T-cell (primary cell): ENCODE measurements at places on chromosomes 16 and 17.
A peak's percentile ranks its signal among the peaks of the same experiment; 100 is the strongest.

DNA sequence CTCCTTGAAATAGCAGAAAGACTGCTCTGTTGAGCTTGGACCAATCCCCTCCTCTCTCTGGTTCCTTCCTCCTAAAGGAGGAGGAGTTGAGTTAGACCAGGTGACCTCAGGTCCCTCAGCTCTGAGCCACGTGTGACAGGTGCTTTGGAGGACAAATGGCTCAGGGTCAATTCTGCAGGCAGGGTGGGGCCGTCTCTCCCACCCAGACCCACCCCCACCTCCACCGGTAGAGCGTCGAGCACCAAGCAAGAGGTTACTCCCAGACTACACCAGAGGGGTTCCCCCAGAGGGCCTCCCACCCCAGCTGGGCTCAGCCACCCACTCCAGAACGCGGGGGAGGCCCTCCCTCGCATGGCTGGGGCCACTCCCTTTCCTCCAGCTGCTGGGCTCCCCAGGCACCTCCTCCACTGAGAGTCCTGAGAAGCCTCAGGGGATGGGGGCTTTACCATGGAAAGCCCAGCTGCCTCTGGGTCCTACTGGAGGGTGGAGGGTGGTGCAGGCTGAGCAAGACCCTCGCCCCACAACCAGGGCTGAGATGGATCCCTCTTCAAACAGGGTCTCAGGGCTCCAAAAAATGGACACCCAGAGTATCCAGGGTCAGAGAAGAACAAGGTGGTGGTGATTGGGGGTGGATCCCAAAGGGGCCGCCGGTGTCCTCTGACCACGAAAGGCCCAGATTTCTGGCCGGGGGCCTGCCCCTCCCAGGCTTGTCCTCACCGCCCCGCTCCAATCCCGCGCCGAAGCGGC is 7.6 kb downstream of the MYO1C start:
- peaks cover 6% of the 10 kb centered on the region for H3K27me3 ChIP-seq
- H3K27ac ChIP-seq, result peak overlapping the region; percentile 56
- H3K4me3 ChIP-seq, result peak overlapping the region; percentile 40
- DNase-seq, result peak; percentile 40
- peaks cover 12% of the 10 kb centered on the region for H3K4me1 ChIP-seq

- H3K4me3 ChIP-seq, result no peak overlapping the region
- DNase-seq, result no peak
- no peak overlapping the region for H3K27ac ChIP-seq
- H3K4me1 ChIP-seq, result no peaks in the 10 kb centered on the region
- no peaks in the 10 kb centered on the region for H3K36me3 ChIP-seq
- no peaks in the 10 kb centered on the region for H3K27me3 ChIP-seq
Measured at GRCh38 chr16:48864055-48864454, 254.1 kb upstream of the N4BP1 start.

- H3K4me3 ChIP-seq, result no peak overlapping the region
- DNase-seq, result no peak
- H3K36me3 ChIP-seq, result no peaks in the 10 kb centered on the region
- no peak overlapping the region for H3K27ac ChIP-seq
- H3K27me3 ChIP-seq, result peaks cover 25% of the 10 kb centered on the region
Measured at GRCh38 chr17:74334393-74335039, 8.5 kb downstream of the KIF19 start.

- H3K4me3 ChIP-seq, result no peak overlapping the region
- no peaks in the 10 kb centered on the region for H3K4me1 ChIP-seq
- H3K27me3 ChIP-seq, result no peaks in the 10 kb centered on the region
- no peak overlapping the region for H3K27ac ChIP-seq
Measured at GRCh38 chr16:19227643-19228042, 57.9 kb upstream of the CLEC19A start.

- H3K36me3 ChIP-seq, result peaks cover 41% of the 10 kb centered on the region
- H3K27ac ChIP-seq, result no peak overlapping the region
- H3K4me3 ChIP-seq, result no peak overlapping the region
- H3K4me1 ChIP-seq, result peaks cover 73% of the 10 kb centered on the region
- DNase-seq, result no peak
- H3K27me3 ChIP-seq, result no peaks in the 10 kb centered on the region
Measured at GRCh38 chr17:1726626-1727257, 2.2 kb downstream of the WDR81 start.

GRCh38 chr17:58487589-58488427 is at the start of gene HSF5:
Gene HSF5 (minus strand): TSS chr17:58488408. CDS start chr17:58488274, 134 bp downstream.
- H3K27ac ChIP-seq, result peak within 1 kb of the TSS; percentile 3
- H3K4me1 ChIP-seq, result peaks cover 11% of the 10 kb centered on the region
- DNase-seq, result peak; percentile 73
- no peaks in the 10 kb centered on the region for H3K36me3 ChIP-seq
- H3K27me3 ChIP-seq, result no peaks in the 10 kb centered on the region
- peak within 1 kb of the TSS; percentile 47 for H3K4me3 ChIP-seq

GRCh38 chr17:74099442-74100340 is 103.8 kb upstream of the RPL38 start:
- peaks cover 36% of the 10 kb centered on the region for H3K27me3 ChIP-seq
- no peak overlapping the region for H3K4me3 ChIP-seq
- DNase-seq, result no peak
- H3K27ac ChIP-seq, result no peak overlapping the region
- no peaks in the 10 kb centered on the region for H3K36me3 ChIP-seq

- H3K4me3 ChIP-seq, result no peak overlapping the region
- H3K27ac ChIP-seq, result no peak overlapping the region
- no peaks in the 10 kb centered on the region for H3K36me3 ChIP-seq
- DNase-seq, result no peak
Measured at GRCh38 chr16:22924492-22924891, 110.5 kb downstream of the HS3ST2 start.

GRCh38 chr17:72520665-72521303 is 400.0 kb downstream of the SOX9 start:
- H3K36me3 ChIP-seq, result no peaks in the 10 kb centered on the region
- H3K27ac ChIP-seq, result no peak overlapping the region
- no peak overlapping the region for H3K4me3 ChIP-seq
- no peak for DNase-seq
- no peaks in the 10 kb centered on the region for H3K4me1 ChIP-seq

DNA sequence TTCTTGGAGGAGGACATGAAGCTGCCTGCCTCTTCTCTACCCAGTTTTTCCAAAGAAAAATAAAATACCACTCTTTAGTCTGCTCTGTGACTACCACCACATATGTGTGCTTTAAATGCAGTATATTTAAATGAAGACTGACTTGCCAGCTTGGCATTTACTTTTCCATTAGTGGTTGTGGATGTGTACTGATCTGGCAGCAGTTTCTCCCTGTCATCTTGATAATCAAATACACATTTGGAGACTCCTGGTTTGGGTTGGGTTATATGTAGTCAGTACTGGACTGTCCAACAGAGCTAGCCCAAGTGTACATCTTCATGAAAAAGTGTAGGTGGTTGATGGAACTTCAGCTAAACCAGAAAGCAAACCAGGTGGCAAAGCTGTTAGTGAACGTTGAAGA is 19.9 kb downstream of the COX10 start:
- H3K27me3 ChIP-seq, result no peaks in the 10 kb centered on the region
- H3K27ac ChIP-seq, result no peak overlapping the region
- no peak overlapping the region for H3K4me3 ChIP-seq
- DNase-seq, result no peak

DNA sequence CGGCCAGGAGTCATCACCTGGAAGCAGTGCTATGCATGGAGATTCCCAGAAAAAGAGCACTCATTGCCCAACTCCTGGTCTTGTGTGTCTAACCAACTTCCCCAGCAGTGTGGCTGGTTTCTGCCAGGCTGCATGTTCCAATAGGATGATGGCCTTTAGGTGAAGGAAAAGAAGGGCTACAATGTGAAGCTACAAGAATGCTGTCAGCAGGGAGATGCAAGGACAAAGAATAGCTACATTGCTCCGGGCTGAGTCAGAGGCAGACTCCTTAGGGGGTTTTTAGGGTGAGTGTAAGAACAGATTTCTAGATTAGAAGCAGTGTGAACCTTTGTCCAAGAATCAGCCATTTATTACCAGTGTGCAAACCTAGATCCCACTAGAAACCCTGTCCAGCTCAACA is 63.0 kb upstream of the DNAH9 start:
- H3K36me3 ChIP-seq, result no peaks in the 10 kb centered on the region
- H3K4me3 ChIP-seq, result no peak overlapping the region
- DNase-seq, result no peak
- no peaks in the 10 kb centered on the region for H3K27me3 ChIP-seq
- no peaks in the 10 kb centered on the region for H3K4me1 ChIP-seq
- H3K27ac ChIP-seq, result no peak overlapping the region

GRCh38 chr17:55735731-55736405 is 13.2 kb upstream of the TMEM100 start:
- DNase-seq, result peak; percentile 18
- H3K4me1 ChIP-seq, result no peaks in the 10 kb centered on the region
- no peak overlapping the region for H3K27ac ChIP-seq
- H3K4me3 ChIP-seq, result no peak overlapping the region
- H3K36me3 ChIP-seq, result no peaks in the 10 kb centered on the region

DNA sequence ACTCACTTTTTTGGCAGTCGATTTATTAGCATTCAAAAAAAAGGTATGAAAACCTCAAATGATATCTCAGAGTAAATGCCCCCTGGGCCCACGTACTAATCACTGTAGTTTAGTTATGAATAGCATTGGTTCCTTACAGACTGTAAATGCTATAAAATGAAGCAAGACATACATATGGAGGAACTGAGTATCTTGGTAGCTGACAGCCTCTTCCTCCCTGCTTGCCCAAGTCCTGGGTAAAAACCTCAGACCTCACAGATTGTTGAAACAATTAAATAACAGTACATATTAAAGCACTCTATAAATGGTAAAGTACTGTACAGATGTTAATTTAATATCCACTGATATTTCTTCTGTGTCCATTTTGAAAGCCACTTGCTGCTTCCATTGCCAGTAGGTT is 33.2 kb upstream of the ABCC11 start:
- no peak for DNase-seq
- no peaks in the 10 kb centered on the region for H3K27me3 ChIP-seq
- H3K36me3 ChIP-seq, result peaks cover 9% of the 10 kb centered on the region
- H3K4me1 ChIP-seq, result no peaks in the 10 kb centered on the region

- DNase-seq, result no peak
- H3K36me3 ChIP-seq, result no peaks in the 10 kb centered on the region
- H3K4me3 ChIP-seq, result no peak overlapping the region
- H3K4me1 ChIP-seq, result no peaks in the 10 kb centered on the region
- no peaks in the 10 kb centered on the region for H3K27me3 ChIP-seq
Measured at GRCh38 chr17:14539801-14540200, 238.9 kb downstream of the HS3ST3B1 start.

DNA sequence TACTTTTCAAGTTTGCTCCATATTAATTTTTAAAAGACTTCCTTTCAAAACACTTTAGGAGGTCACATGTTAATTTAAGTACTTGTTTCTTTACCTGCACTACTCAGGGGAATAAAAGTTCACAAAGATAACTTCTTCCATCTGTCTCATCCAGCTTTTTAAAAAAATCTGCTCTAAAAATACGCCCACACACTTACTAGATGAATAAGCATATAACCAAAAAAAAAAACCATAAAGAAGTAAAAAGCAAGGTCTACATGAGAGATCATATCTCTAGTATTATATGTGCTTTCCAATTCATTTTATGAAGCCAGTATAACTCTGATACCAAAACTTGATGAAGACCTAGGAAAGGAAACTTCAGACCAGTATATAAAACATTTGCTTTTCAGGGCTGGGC is 17.2 kb downstream of the SKAP1 start:
- no peak for DNase-seq
- H3K4me3 ChIP-seq, result no peak overlapping the region
- H3K27ac ChIP-seq, result peak overlapping the region; percentile 72
- H3K4me1 ChIP-seq, result peaks cover 39% of the 10 kb centered on the region
- H3K27me3 ChIP-seq, result no peaks in the 10 kb centered on the region

- no peak overlapping the region for H3K4me3 ChIP-seq
- DNase-seq, result no peak
- H3K27ac ChIP-seq, result peak overlapping the region; percentile 95
- H3K27me3 ChIP-seq, result no peaks in the 10 kb centered on the region
- peaks cover 34% of the 10 kb centered on the region for H3K4me1 ChIP-seq
- peaks cover 6% of the 10 kb centered on the region for H3K36me3 ChIP-seq
Measured at GRCh38 chr17:35023538-35023937, 40.0 kb downstream of the RFFL start.

DNA sequence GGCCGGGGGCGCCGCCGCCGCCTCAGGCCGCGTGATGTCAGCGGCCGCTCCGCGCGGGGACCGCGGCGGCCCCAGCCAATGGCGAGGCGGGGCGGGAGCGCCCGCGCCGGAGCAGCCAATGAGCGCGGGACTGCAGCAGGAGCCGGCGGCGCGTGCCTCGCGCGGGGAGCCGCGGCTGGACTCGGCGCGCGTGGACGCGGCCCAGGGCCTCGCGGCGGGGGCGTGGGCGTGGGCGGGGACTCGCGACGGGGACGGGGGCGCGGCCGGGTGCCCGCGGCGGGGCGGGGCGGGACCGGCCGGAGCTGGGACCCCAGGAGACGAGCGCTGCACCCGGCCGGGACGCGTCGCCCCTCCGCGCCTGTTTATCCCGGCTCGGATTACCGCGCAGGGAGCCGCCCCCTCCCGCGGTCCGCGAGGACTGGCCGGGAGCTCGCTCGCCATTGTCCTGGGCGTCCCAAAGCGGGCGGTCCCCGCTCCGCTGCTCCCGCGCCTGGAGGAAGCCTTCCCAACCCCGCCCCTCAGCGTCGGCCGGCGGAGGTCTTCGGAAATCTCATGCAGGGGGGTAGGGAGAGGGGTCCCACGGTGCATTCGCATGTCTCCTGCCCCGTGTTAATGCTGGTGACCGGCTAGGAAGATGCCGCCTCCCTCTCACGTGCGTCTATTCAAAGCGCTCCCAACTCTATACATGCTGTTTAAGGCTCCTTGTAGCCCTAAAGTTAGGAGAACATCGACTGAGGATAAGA is at the start of gene RNF157:
Gene RNF157, minus strand, starts transcription at position 33 of the 743 bp plus-strand sequence. CDS start 253 bp downstream, outside the sequence.
- peak within 1 kb of the TSS; percentile 71 for H3K27ac ChIP-seq
- H3K27me3 ChIP-seq, result no peaks in the 10 kb centered on the region
- H3K36me3 ChIP-seq, result no peaks in the 10 kb centered on the region

- DNase-seq, result no peak
- H3K4me1 ChIP-seq, result peaks cover 26% of the 10 kb centered on the region
- peak overlapping the region; percentile 80 for H3K4me3 ChIP-seq
Measured at GRCh38 chr16:3458278-3458851, 14.9 kb downstream of the NAA60 start.

GRCh38 chr16:89712274-89712781 is 8.4 kb downstream of the VPS9D1 start:
- peak overlapping the region; percentile 55 for H3K4me3 ChIP-seq
- DNase-seq, result no peak
- H3K36me3 ChIP-seq, result no peaks in the 10 kb centered on the region
- H3K27me3 ChIP-seq, result peaks cover 9% of the 10 kb centered on the region
- no peaks in the 10 kb centered on the region for H3K4me1 ChIP-seq

DNA sequence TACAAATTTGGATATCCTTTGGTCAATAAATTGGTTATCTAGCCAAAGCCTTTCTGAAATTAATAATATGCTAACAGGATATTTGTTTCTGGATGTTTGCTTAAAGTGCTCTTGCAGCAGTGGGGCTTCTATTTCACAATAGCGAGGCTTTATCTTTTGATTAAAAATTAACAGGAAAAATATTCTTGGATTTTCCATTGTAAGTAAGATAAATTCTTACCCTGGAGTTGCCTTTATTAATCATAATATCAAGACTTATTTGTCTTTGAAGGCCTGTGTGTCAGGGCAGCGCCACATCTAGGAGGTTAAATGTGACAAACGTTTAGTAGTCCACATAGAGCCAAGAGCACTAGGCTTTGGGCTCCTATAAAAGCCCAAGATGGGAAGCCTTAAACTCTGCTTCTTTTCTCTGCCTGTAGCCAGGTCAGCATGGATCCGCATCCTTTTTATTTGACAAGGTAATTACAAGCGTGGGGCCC is 5.3 kb downstream of the TMEM97 start:
- H3K4me1 ChIP-seq, result peaks cover 6% of the 10 kb centered on the region
- no peak for DNase-seq
- no peak overlapping the region for H3K27ac ChIP-seq
- peaks cover 18% of the 10 kb centered on the region for H3K36me3 ChIP-seq
- no peaks in the 10 kb centered on the region for H3K27me3 ChIP-seq

GRCh38 chr17:44900894-44901293 is 1.6 kb upstream of the EFTUD2 start:
- H3K36me3 ChIP-seq, result peaks cover 2% of the 10 kb centered on the region
- H3K4me1 ChIP-seq, result peaks cover 7% of the 10 kb centered on the region
- DNase-seq, result no peak
- H3K27me3 ChIP-seq, result peaks cover 30% of the 10 kb centered on the region
